ENCODE measurements at places on chromosomes 6 and 20.

DNA sequence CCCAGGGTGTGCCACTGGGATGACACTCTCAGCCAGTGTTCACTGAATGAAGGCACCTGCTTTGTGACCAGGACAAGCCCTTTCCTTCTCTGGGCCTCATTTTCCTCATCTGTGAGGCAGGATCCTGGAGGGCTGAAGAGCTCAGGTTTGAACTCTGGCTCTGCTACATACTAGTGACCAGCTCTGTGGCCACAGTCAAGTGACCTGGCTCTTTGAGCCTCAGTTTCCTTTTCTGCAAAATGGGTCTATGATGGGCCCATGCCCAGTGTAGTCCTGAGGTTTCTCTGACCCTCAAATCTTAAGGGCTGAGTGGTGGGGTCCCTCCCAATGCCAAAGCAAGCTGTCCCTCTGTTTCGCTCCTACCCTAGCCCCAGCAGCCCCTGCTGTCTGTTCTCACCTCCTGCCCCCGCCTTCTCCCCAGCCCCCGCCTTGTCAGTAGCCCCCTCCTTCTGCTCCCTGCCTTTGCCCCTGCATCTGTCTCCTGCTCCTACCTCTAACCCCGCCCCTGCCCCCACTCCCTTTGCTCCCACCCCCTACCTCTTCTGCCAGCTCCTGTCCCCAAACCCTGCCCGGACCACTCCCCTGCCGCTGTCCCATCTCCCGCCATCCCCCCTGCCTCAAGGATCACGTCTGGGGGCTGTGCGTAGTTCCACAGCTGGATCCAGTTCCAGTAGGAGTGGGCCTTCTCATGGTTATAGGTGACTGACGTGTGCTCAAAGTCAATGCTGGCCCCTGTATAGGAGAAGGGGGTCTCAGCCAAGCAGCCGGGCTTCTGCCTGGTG is 17.0 kb downstream of the SUN5 start:
- no peak for DNase-seq

GRCh38 chr20:6480328-6481200 is 286.9 kb upstream of the BMP2 start:
- no peak for DNase-seq

GRCh38 chr20:4014031-4014474 is 1.3 kb downstream of the RNF24 start:
- DNase-seq, result peak; percentile 36

- DNase-seq, result no peak
Measured at GRCh38 chr6:1027109-1027794, 284.6 kb upstream of the FOXQ1 start.

- peak; percentile 76 for DNase-seq
Measured at GRCh38 chr6:29628419-29629281, 4.3 kb downstream of the GABBR1 start.

DNA sequence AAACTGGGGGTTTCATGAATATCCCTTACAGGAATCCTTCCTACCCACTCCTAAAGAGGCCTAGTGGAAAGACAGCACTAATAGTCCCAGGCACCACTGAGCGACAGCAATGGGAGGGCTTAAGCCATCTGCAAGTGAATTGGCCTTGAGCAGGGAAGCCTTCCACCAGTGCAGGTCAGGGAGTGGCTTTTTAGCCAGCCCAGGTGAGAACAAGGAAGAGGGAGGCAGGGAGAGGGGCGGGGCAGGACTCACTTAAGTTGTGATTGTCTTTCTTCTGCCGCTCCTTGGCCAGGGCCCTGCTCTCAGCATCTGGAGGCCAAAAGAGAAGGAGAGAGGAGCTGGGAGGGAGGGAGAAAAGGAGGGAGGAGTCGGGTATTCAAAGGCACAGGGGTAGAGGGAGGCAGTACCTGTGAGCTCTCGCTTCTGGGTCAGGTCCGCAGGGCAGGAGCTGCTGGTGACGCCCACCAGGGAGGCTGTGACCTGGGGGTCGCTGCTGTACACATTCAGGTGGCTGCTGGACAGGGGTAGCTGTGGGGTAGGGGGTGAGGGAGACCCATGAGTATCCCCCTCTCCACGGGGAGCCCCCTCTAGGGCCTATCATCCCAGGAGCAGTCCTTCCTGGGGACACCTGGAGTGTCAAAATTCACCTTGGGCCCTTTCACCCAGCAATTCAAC is 47.8 kb downstream of the TFEB start:
- DNase-seq, result no peak

DNA sequence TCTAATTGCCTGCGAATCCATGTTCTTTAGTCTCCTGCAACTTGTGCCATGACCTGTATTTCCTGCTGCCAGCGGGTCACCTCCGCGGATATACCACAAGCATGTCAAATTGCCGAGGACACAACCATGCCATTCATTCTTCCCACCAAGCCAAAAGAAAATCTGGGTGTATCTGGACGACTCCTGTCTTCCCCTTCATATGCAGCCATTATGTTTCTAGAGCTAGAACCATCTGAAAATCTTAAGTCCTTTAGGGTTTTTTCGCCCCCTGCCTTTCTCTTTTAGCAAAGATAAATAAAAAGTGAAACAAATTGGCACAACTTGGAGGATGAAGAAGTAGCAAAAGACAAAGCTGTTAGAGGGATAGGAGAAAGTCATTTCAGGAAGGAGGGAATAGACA is 242.6 kb downstream of the ARID1B start:
- no peak for DNase-seq

- DNase-seq, result no peak
Measured at GRCh38 chr6:27866357-27867050, 45.7 kb downstream of the OR2B2 start.

GRCh38 chr6:169172456-169172855 is 81.2 kb downstream of the THBS2 start:
- no peak for DNase-seq

- DNase-seq, result no peak
Measured at GRCh38 chr6:150535818-150536220, 63.9 kb upstream of the PLEKHG1 start.

- no peak for DNase-seq
Measured at GRCh38 chr6:47479874-47480273, 2.3 kb downstream of the CD2AP start.

DNA sequence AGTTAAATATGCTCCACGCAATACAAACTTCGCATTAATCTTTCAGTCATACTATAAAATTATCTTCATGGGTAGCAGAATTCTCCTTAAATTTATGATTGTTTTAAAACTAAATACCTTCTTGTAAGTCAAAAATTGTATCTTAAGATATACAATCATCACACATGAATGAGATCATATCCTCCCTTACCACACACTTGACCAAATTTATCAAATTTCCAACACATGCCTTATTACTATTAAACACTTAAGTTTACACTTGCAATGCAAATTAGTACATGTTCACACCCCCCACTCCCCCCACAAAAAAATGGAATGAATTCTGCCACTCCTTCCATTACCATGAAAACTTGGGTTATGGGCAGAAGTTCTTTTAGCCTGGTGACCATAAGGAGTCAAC is 13.8 kb downstream of the RANBP9 start:
- DNase-seq, result no peak

DNA sequence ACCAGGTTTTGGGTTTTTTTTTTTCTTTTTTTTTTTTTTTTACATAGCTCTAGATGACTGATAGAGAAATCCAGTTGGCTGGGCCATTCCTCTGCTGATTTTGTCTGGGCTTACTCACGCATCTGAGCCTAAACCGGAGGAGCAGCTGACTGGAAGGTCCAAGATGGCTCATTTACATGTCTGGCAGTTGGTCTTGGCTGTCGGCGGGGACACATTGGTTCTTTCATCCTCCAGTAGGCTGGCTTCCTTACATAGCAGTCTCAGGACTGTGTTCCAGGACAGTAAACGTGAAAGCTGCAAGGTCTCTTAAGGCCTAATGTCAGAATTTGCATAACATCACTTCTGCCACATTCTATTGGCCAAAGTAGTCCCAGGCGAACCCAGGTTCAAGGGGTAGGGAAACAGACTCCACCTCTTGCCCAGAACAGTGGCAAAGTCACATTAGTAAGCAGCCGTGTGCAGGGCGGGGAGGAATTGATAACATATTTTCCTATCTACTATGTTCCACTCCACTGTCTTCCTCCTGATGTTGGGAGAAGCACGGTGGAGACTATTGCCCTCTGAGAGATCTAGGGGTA is 87.0 kb downstream of the CDH22 start:
- no peak for DNase-seq

DNA sequence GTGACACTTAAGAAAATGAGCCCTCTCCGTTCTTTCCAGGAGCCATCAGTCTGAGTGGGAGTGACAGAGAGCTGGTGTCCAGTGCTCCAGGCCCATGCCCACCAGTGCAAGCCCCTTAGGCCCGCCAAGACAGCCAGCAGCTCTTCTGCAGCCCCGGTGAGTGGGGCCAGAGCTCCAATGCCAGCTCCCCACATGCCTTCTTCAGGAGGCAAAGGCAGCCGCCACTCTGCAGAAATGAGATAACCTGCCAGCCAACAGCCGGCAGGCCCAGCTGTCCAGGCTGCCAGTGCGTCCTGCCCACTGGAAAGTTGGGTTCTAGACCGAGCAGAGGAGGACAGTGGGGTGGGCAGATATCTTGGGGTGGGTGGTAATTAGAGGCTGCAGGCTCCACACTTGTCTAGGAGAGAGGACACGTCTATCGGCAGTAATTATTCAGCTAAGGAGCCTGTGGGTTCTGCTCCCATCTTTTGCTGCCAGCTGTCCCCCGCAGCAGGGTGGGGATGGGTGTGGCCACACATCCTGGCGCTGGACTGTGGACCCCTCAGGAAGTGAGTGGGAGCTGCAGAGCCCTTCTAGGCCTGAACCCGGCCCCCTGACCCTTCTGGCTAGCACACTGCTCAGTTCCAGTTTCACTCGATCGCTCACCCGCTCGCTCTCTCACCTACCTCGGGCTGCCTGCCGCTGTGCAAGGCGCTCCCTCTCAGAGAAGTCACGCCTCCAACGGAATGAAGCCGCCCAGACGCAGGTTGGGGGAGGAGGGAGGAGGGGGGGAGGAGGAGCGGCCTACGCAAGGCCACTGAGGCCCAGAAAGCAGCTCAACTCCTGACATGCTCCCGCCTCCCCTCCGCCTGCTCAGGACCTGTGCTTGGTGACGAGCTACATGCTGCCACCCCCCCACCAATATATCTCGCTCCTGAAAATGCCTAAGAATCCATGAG is 3.6 kb downstream of the GRM4 start:
- DNase-seq, result no peak

GRCh38 chr6:105179244-105180065 is at the start of gene POPDC3:
Gene POPDC3, minus strand, starts transcription at chr6:105180014. Its CDS starts 18,105 bp downstream, at chr6:105161909.
- no peak for DNase-seq

- peak; percentile 36 for DNase-seq
Measured at GRCh38 chr6:89970609-89971337, 76.5 kb downstream of the GJA10 start.

GRCh38 chr20:36181934-36182603 is 27.5 kb downstream of the EPB41L1 start:
- no peak for DNase-seq

- DNase-seq, result no peak
Measured at GRCh38 chr20:21049305-21049828, 56.8 kb downstream of the LINC00237 start.

DNA sequence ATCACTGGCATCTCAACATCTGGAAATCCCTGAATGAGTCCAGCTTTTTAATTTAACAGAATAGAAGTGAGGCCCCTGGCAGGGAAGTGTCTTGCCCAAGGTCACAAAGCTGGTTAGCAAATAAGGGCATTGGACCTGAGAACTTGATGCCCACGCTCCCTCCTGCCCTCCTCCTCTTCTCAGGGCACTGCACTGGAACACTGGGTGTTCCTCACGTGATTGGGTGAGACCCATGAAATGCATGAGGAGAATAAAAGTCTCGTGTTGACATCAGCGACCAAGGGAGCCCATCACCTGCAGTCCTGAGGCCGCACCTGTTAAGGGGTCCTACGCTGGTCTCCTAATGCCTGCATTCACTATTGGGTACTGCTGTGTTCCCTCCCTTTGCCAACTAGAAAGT is 7.4 kb downstream of the FAM50B start:
- DNase-seq, result no peak

- DNase-seq, result no peak
Measured at GRCh38 chr20:37552415-37552814, 24.7 kb upstream of the BLCAP start.

GRCh38 chr20:57259121-57259937 is 7.1 kb downstream of the BMP7 start:
- DNase-seq, result no peak

- DNase-seq, result no peak
Measured at GRCh38 chr20:51036226-51036625, 13.3 kb upstream of the KCNG1 start.

- DNase-seq, result no peak
Measured at GRCh38 chr20:48789185-48789668, 38.6 kb downstream of the PREX1 start.

DNA sequence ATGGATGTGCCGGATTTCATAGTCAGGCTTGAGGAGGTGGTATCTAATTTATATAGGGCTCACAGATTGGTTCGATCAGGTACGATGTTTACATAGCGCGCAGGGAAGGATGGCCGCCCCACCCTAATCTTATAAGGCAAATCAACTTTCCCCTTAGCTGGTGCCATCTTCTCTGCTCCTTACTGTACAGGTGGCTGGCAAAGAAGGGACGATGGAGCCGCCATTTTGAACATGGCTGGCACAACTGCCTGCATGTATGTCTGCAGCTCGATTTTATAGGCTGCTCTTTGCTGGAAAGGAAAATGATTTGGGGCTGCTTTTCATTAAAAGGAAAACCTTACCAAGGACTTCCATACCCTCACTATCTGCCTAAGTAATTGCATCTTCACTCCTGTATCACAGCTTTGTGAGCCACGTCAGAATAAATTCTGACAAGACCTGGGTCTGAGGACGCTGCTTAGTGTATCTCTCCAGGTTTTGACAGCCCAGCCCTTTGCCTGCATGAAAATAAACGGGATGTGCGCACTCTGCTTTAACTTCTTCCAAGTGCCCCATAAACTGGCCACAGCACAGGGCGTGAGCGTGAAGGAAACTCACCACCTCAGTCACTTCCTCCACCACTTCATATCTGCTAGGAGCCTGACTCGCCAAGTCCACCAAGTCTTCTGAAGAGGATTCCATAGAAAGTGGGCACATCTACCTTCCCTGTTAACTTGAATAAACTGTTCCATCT is 109.4 kb upstream of the ARMC2 start:
- no peak for DNase-seq

DNA sequence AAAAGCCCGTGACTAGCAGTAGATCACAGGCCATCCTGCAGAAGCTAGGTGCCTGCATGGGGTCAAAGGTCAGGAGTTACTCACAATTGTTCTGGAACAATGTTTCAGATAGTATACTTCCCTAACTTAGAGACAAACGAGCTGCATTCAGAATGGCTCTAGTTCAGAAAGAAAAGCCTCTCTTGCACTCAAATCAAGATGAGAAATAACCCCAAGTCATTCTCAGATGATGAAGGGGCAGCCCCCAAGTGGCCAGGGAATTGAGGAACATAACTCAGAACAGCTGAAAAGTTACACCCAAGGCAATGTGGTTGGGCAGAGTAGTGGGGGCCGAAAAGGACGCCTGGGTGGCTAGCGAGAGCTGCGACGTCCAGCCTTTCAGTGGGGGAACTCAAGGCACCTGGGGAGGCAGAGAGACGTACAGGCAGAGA is 27.8 kb downstream of the FYN start:
- DNase-seq, result no peak
